Fibroblast of skin of scalp (primary cell): ENCODE measurements at places on chromosomes 6 and 20.
A peak's percentile ranks its signal among the peaks of the same experiment; 100 is the strongest.

GRCh38 chr6:37812841-37813240 lies 6.7 kb upstream of the ZFAND3 start:
- no peak for DNase-seq

- DNase-seq = no peak
Observed at GRCh38 chr6:152979116-152979515, 3.7 kb downstream of the FBXO5 start.

DNA sequence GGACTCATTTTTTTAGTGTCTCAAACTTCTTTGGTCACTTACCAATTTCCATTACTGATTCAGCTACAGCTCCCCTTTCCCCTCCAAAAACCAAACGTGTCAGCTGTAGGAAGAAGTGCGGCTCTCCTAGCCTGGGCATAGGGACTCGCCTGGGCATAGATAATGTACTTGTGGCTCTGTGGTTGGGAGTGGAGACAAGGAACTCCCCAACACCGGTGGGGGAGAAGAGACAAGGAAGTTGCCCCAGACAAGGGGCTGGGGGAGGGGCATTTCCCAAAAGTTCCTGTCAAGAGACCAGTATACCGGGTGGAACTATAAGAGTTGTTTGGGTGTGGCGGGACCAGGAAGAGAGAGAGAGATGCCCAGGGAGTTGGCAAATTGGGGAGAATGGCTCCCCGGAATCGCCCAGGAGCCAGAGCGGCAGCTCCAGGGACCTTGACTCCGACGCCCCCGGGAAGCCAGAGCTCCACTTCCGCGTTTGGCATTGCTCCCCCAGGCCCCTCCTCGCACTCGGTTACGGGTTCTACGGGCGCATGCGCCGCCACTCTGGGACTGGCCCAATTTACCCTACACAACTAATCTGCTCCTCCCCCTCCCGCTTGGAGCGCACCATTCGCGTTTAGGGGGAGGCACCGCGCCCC lies 871 bp upstream of the ZFAND3 start:
- DNase-seq = peak; percentile 98

GRCh38 chr6:25042536-25042935 lies 106.8 kb upstream of the RIPOR2 start:
- DNase-seq = no peak

- DNase-seq = peak; percentile 23
Observed at GRCh38 chr6:22149501-22150367, 147.1 kb downstream of the PRL start.

DNA sequence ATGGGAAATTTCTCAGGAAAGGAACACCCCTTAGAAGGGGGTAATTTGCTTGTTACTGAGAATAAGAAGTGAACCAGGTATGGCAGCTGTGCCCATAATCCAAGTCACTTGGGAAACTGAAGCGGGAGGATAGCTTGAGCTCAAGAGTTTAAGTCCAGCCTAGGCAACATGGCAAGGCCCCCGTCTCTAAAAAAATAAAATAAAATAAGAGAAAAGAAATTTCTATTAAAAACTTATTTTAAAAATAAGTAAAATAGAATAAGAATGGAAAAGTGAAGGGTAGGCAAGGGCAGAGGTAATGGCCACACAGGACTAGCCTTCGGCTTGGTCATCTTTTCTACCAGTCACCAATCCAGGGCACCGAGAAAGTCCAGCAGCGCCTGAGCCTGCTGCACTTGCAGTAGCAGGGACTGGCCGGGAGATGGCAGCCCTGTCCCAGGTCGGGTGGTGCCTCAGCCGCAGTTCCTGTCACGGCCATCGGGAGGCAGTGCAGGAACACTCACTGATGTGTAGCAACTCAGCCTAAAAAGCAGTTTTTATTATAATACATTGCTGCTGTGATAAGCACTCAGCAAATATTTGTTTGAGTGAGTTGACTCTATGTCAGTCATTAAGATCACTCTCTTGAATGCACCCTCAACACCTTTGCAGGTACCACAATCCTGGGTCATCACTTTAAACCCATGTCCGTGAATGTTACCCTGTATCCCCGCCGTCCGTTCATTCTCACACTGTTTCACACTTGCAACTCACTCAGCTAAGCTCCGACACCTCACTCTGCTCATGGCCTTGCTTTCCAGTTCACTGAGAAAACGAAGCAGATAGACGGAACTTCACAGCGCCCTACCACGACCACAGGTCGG lies 23.2 kb upstream of the GCM1 start:
- peak; percentile 72 for DNase-seq

DNA sequence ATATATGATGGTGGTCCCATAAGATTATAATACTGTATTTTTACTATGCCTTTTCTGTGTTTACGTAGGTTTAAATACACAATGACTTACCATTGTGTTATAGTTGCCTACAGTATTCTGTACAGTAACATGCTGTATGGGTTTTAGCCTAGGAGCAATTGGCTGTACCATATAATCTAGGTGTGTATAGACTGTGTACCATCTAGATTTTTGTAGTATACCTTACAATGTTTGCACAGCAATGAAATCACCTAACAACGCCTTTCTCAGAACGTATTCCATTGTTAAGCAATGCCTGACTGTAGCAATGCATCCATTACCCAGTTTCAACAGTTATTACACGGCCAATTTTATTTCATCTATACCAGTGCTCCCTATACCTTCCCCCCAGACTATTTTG lies 10.7 kb downstream of the MACROD2 start:
- no peak for DNase-seq

- DNase-seq = no peak
Observed at GRCh38 chr6:113083947-113084346, 736.8 kb downstream of the RFPL4B start.

- DNase-seq = no peak
Observed at GRCh38 chr20:17885544-17885943, 83.0 kb downstream of the SNX5 start.

GRCh38 chr6:52551483-52552277 lies 25.2 kb downstream of the TRAM2 start:
- DNase-seq = peak; percentile 82
